ENCODE measurements at places on chromosomes 2 and 18. TPM values are rescaled to one million over a fixed set of nuclear protein-coding genes. Genes with fewer than 3 reads are reported as not detected.

The SKA1 gene
- 11.2 TPM for polyA plus RNA-seq

DNA sequence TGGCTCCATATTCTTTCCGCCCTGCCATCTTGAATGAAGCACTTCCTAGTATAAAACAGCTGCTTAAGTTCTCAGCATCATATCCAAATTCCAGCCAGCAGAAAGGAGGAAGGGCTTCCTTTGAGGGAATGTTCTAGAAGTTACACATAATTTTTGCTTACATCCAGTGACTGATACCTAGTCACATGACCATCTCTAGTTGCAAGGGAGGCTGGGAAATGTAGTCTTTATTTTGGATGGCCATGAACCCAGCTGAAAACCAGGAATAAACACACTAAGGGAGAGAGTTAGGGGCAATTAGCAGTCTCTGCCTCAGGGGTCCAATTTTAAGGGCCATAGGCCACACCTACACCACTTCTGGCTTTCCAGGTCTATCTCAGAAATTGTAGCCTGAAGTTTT lies 57.8 kb upstream of the LMAN1 start:
- no peak for DNase-seq

DNA sequence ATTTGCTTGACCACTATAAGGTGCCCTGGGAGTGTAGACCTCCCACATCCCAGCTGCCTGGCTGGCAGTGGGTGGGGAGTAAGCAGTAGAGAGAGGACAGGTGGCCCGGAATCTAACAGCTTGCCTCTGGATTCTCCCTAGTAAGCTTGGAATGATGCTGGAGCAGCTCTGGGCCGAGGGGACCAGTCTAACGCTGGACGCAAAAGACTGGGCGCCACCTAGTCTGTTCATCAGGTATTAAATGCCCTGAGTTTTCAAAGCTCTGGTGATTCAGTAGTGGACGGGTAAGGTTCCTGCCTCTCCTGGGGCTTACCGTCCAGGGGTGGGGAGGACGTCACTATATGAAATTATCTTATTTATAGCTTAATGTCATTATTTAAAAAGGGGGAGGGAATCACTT lies 648 bp upstream of the LYPD6B start:
- DNase-seq = peak; percentile 15

The VWA3B gene
- polyA plus RNA-seq = 0.16 TPM

GRCh38 chr2:236352761-236353593 lies 88.8 kb upstream of the ASB18 start:
- peak; percentile 9 for DNase-seq

GRCh38 chr2:12120281-12121150 lies 374.1 kb downstream of the LPIN1 start:
- no peak for DNase-seq

DNA sequence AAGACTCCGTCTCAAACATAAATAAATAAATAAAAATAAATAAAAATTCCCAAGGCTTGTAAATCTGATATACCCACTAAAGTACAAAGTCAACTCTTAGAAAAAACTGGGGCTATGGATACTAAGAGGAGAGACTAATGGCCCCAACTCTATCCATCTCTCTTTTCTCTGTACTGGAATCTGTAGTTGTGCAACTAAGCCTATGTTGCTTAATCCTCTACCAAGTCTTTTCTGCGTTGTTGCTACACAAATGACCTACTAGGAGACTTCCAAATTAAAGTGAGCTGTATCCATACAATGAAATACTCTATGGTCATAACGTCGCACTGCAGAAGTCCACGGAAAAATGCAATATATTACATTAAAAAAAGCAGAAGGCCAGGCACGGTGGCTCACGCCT lies 8.1 kb downstream of the MRPS5 start:
- no peak for DNase-seq

The HK2 gene
- polyA plus RNA-seq = 41.0 TPM

GRCh38 chr18:59063300-59063906 lies 76.3 kb upstream of the SEC11C start:
- DNase-seq = no peak

- peak; percentile 37 for DNase-seq
Observed at GRCh38 chr18:26503382-26503781, 45.0 kb downstream of the KCTD1 start.

DNA sequence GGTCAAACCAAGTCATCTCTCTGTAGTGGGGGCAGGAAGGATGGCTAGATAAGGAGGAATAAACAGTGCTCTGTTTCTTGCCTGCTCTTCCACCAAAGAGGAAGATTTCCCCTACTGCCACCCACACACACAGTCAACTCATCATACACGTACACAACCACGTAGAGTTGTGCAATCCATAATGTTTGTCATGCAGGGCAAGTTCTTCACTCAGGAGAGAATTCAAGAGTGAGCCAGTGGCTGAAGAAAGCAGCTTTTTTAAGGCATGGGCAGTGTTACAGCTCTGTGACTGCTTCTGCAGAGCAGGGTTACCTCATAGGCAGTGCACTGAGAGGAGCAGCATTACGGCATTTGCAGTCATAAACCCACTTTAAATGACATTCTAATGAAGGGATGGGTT lies 283.0 kb downstream of the RND3 start:
- DNase-seq = peak; percentile 89

DNA sequence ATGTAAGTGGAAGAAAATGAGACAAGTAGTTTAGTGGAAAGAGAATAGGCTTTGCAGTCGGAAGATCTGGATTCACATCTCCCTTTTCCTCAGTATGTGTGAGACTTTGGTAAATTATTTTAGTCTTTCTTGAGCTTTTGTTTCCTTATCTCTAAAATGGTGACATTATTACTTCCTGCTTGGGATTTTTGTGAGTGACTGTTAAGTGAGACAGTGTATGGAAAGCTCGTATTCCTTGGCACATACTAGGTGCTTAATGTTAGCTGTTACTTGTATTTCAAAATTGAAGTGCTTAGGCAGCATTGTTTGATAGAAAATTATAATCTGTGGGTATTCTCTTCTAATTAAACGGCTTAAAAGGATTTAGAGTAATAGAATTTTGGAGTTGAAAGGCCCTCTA lies 2.0 kb downstream of the ZNF638 start:
- DNase-seq = peak; percentile 6

DNA sequence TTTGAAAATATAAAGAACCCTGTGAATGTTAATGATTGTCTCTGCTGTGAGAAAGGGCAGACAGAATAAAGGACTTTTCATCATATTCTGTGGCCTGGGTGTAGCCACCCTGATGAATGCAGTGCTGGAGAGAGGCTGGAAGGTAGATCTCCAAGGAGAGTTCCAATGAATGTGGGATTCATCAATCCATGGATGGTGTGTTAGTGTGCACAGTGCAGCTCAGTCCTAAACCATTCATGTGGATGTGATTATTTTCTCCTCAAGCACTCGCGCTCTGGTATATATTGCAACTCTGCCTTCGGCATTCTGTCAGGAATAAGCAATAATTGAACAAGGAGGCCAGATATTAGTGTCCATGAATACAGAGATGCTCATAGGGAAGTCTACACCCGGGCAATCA lies 47.1 kb downstream of the LRRTM1 start:
- DNase-seq = no peak

DNA sequence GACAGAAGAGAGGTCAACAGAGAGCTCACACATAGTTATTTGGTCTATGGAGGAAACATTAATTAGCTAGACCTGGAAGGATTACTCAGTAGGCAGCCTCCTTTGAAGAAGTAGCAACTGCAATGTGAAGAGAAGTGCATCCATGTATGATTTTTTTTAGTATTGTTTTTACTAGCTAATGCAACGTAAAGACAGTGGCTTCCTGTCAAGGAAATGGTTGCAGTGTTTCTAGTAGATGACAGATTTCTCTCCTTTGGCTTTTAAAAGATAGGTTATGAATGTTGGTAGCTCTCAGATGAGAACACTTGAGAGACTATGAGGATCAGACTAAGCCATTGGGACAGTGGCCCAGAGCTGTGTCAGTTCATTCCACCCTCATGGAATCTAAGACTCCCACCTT lies 175.8 kb downstream of the AGPS start:
- no peak for DNase-seq

The NCKAP5 gene
- polyA plus RNA-seq = 1.1 TPM

GRCh38 chr2:56021579-56021978 lies 98.0 kb upstream of the EFEMP1 start:
- no peak for DNase-seq

GRCh38 chr2:70258532-70258875 lies 567 bp downstream of the PCYOX1 start:
- DNase-seq = peak; percentile 41

GRCh38 chr2:147002256-147002655 lies 842.6 kb upstream of the ACVR2A start:
- DNase-seq = no peak

DNA sequence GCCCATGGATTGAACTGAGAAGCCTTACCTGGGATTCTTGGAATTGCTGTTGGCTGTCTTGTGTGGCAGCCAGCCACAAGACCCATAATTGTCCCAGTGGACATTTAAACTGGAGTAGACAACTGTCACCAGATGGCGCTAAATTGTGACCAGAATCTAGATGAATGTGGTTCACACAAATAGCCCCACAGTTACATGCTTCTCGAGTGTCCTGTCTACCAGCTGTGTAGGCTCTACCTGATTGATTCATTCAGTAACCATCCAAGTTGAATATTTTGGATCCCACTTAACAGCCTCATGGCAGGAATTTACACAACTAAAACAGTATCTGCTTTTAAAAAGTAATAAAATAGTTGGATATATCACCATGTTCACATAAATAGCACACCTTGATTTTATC lies 73.2 kb downstream of the MAP4K4 start:
- DNase-seq = peak; percentile 57

DNA sequence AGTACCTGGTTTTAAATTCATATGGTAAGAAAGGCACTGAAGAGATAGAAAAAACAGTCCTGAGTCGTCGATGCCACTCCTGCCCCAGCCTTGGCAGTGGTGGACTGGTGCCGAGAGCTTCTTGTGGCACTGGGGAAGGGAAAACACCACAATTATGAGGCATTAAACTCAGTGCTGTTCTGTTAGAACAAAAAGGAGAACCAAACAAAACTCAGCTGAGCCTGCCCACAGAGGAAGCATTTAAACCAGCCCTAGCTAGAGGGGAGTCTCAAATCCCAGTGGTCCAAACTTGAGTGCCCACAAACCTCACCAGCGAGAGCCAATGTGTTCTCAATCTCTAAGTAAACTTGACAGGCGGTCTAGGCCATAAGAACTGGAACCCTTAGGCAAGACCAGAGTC lies 1254.5 kb upstream of the FAM98A start:
- no peak for DNase-seq

DNA sequence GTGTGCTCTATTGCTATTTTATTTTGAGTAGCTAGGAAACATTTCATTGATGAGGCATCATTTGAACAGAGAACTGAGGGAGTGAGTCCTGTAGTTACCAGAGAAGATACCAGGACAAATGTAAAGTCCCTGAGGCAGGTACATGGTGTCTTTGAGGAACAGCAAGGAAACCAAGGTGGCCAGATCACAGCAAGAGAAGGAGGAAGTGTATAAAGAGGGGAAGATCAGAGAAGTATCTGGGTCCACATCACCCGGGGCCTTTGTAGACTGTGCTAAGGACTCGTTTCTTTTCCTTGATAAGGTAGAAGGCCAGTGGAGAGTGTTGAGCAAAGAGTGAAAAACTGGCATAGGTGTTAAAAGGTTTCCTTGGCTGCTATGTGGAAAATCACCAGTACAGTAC lies 34.8 kb upstream of the PLB1 start:
- no peak for DNase-seq

DNA sequence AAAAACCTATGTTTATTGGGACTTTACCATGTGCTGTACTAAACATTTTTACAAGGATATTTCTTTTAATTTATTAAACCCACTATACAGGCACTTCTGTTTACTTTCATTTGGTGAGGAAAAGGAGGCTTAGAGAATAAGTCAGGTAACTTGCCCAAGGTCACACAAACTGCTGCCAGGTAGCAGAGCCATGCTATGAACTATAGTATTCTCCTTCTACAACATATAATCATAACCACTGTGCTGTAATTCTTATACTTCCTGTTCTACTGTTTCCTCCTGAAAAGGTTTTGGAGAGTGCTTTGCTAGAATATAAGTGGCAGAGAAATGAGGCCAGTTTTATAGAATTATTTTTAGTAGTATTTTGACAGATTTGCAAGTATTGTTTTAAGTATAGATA lies 29.5 kb downstream of the SLC39A10 start:
- no peak for DNase-seq

DNA sequence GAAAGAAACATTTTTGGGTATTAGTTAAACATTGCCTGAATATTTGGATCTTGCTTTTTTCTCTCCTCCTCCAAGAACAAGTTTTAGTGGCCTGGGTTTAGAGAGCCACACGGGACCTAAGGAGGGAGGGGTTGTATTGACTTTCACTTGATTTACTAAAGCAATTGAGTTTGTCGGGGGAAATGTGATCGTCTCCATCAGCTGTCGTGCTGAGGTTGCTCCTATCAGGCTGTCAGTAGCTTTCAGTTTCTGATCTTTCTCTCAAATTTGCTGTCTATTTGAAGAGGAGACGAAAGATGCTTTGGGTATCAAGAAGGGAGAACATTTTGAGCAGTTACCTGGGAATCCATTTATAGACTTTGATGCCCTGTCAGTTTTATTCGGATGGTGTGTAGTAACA lies 106.0 kb downstream of the SETBP1 start:
- DNase-seq = no peak

The ALPP gene
- 0.03 TPM for polyA plus RNA-seq

- no peak for DNase-seq
Observed at GRCh38 chr2:161676902-161677496, 52.8 kb downstream of the SLC4A10 start.

- no peak for DNase-seq
Observed at GRCh38 chr2:170533156-170533555, 182.0 kb upstream of the SP5 start.

DNA sequence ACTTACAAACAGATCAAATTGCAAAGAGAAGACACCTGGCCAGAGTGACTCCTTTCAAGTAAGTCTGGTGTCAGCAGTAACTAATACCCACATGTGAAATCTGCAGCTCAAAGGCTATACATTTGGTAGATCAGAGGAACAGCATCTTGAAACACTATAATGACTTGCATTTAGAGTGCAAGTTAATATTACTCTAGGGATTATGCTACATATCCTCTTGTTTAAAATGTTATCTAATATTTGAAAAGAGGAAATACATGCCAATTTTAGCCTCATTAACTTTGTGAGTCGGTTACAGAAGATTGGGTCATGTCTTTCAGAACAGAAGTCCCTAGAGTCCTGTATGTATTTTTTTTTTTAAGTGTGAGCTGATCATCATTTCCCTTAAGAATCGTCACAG lies 15.2 kb downstream of the LANCL1 start:
- DNase-seq = no peak

DNA sequence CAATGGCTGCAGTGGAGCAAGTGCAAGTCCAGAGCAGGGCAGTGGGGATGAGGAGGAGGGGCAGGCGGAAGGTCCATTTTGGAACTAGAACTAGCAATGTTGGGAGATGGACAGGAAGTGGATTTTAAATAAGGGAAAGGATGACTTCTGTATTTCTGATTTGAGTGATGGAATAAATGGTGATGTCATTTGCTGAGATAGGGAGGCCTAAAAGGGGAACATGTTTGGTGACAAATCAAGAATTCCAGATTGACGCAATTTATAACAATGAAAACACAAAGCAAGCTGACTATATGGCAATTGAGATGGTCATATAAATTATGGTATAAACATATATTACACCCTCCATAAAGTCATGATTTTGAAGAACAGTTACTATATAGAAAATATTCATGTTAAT lies 209.3 kb downstream of the SS18 start:
- no peak for DNase-seq
